ENCODE measurements at places on chromosomes 1 and 21. TPM values are rescaled to one million over a fixed set of nuclear protein-coding genes. Genes with fewer than 3 reads are reported as not detected.
A peak's percentile ranks its signal among the peaks of the same experiment; 100 is the strongest.

The SERINC2 gene
- 0.22 TPM for total RNA-seq

The CAMK1G gene
- not detected for total RNA-seq

The SLC16A4 gene
- total RNA-seq = 0.32 TPM

The TARBP1 gene
- 50.7 TPM for total RNA-seq

DNA sequence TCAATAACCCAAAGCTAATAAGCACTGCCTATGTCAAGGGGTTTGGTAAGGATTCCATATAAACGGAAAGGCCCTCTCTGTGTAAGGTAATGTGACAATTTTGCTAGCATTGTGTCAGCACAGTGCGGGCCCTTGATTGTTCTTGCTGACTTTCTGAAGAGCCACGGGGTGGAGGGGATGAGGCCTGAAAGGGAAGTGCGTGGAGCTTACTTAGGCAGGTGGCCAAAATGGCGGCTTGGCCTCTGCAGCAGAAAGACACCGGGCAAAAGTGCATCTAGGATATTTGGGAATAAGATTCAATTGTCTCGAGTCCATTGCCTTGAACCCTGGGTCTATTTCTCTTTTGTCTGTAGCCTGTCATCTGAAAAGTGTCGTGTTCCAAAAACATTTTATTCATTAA, 114.3 kb downstream of the TGFB2 start:
- no peak for DNase-seq

GRCh38 chr1:217718873-217719272, 87.7 kb downstream of the SPATA17 start:
- DNase-seq = no peak

DNA sequence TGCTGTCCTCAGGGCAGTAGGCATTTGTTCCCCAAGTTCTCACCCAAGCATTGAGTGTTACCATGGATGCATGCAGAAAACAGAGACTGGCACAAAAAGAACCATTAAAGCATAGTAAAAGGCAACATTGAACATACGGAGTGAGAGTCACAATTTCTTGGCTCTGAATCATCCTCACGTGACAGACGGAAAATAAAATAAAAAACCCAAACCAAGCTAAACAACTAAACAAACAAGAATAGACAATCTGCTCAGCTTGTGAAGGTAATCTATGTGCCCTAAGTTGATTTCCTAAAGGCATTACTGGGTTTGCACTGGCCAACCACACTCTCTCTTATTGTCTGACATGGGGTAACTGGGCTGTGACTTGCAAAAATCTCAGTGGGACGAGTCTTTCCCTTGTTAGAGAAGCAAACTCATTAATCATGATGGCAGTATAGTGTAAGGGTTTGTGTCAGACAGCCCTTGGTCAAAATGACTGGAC, 306.0 kb downstream of the ASTN1 start:
- no peak for DNase-seq

- no peak for DNase-seq
Observed at GRCh38 chr1:162873671-162874666, 13.0 kb upstream of the CCDC190 start.

- no peak for DNase-seq
Observed at GRCh38 chr1:170162459-170163246, 16.9 kb downstream of the NTMT2 start.

GRCh38 chr1:79966438-79966837, 959.9 kb upstream of the ADGRL4 start:
- DNase-seq = no peak

DNA sequence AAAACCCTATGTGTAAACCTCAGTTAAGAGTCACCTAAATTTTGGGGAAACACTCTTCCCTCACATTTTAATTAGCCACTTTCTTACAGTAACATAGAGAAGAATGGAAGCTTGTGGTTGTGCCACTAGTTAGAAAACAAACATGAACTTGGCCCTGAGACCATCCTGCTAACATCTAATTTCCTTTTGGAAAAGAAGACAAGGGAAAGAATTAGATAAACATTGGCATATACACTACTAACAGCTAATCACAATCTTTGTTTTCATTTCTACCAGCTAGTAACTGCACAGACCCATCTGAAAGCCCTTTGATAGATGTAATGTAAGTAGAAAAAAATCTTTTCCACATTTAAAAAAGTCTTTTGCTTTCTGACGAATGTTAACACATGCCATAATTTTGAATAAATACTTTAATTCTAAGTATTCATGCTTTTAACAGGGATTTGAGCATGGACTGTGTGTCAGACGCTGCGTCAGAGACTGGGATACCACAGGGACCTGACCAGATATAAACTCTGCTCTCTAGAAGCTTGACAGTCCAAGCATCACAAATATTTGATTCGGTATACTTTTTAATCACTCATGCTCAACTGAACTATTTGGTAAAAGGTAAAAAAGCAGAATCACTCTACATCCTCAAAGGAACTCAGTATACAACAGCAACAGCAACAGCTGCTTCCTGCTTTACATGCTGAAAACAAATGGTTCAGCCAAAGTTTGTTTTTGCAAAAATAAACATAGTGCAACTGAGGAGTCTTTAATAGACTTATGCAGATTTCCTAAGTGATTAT, 30.2 kb downstream of the DPH5 start:
- no peak for DNase-seq

GRCh38 chr1:90850898-90851710, 134.0 kb upstream of the BARHL2 start:
- peak; percentile 39 for DNase-seq
